Spinal cord (tissue), 10 donors: ENCODE measurements at places on chromosomes 1 and 21. TPM values are rescaled to one million over a fixed set of nuclear protein-coding genes. Genes with fewer than 3 reads are reported as not detected.

Gene ASPM
- total RNA-seq: 14.4 TPM

Gene LRRC53
- total RNA-seq: 0.40 TPM

Gene EFNA3
- total RNA-seq: 13.6 TPM

GRCh38 chr1:246214708-246215509, 292.2 kb downstream of the SMYD3 start:
- peak overlapping the region; percentile 63 for H3K27ac ChIP-seq
- H3K4me1 ChIP-seq: peaks cover 9% of the 10 kb centered on the region
- no peaks in the 10 kb centered on the region for H3K36me3 ChIP-seq
- no peak for DNase-seq
- H3K4me3 ChIP-seq: no peak overlapping the region

DNA sequence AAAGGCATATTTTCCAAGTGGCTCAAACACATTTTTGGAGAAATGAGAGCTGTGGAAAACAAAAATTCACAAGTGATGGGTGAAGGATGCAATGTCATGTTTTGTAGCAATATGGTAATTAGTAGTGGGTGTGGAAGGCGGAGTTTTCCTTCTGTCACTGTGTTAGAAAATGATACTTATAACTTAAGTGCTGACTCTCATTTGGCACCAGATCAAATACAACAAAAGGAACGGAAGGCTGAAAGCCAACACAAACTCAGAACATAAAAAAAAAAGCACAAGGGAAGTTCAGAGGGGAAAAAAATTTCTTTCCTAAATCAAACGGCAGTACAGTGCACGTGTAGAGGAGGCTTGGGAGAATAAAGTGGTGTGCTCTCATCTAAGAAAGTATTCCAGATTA, at the start of gene TNFSF18:
TNFSF18 (minus strand) TSS at position 77 of the 400 bp plus-strand sequence; CDS start at position 32, 45 bp downstream.
- H3K27ac ChIP-seq: no peak within 1 kb of the TSS
- peak; percentile 11 for DNase-seq
- no peaks in the 10 kb centered on the region for H3K36me3 ChIP-seq
- no peak within 1 kb of the TSS for H3K4me3 ChIP-seq
- H3K27me3 ChIP-seq: no peaks in the 10 kb centered on the region

- no peak overlapping the region for H3K4me3 ChIP-seq
- H3K27ac ChIP-seq: no peak overlapping the region
- no peaks in the 10 kb centered on the region for H3K27me3 ChIP-seq
- H3K4me1 ChIP-seq: no peaks in the 10 kb centered on the region
Observed at GRCh38 chr1:173294843-173295242, 87.7 kb upstream of the TNFSF4 start.

- no peak overlapping the region for H3K4me3 ChIP-seq
- H3K4me1 ChIP-seq: peaks cover 10% of the 10 kb centered on the region
- no peak overlapping the region for H3K27ac ChIP-seq
- no peaks in the 10 kb centered on the region for H3K36me3 ChIP-seq
- no peak for DNase-seq
Observed at GRCh38 chr1:54114955-54115354, 37.8 kb downstream of the CDCP2 start.
